ENCODE measurements at places on chromosomes 12 and 14. TPM values are rescaled to one million over a fixed set of nuclear protein-coding genes. Genes with fewer than 3 reads are reported as not detected.

DNA sequence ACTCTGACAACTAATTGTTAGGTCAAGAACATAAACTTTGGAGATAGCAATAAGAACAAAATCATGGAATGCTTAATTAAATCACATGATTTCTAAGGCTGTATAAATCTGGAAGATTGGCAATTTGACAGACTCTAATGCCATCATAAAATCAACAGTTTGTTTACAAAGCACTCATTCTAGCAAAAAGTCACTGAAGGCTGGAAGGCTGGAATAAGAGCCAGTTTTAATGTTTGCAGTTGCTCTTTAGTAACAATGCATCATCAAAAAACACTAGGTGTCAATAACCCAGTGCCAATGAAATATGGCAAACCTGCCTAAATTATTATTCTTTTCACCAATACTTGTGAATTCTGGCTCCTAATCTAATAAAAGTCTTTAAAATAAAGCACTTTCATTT is 65.0 kb downstream of the NUMB start:
- DNase-seq, result no peak

DNA sequence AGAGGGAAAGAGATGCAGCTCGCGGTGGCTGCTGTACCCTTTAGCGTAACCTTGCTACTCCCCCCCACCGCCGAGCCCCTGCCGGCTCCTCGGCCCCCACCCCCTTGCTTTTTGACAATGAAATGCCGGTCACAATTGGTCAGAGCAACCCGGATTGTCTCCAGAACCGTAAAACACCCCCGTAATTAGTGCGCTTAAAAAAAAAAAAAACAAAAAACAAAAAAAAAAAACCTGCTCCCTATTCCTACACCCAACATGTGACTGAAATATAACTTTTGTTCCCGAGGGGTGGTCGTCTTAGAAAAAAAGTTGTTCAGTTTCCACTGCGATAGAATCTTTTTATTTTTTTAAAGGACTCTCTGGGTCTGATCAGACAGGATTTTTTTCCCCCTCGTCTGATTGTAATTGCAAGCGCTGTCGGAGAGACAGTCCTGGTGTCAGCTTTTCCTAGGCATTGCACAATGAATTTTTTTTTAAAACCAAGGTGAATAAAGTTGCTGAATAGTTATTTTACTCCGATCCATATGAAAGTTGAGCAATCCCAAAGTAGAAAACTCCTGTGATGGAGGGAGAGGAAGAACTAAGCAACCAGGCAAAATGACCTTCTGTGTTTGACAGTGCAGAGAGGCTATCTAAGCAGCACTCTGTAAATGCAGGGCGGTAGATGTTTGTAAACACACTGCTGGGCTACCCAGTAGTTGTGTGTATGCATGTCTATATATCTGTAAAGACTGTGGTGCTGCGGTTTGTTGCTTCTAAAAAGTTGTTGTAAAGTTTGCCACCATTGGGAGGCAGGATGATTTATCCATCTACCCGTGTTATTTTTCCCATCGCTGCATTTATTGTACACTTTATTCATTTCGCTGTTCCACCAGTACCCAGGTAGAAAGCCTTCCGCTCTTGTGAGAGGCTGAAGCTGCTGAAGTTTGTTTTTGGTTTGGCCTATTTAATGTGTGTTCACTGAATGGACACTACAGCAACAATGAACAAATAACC is 1.1 kb downstream of the ETV6 start:
- DNase-seq, result peak; percentile 49

GRCh38 chr12:55850401-55850800 is 7.7 kb upstream of the MMP19 start:
- no peak for DNase-seq

Gene CISTR
- 1.4 TPM for total RNA-seq
